Activated CD4-positive, alpha-beta T cell treated with anti-CD3 and anti-CD28 coated beads, Interleukin-2, amount 10 ng/mL, durations not matched to agents 24 days and 14 days (primary cell): ENCODE measurements at places on chromosomes 13 and 19.
A peak's percentile ranks its signal among the peaks of the same experiment; 100 is the strongest.

DNA sequence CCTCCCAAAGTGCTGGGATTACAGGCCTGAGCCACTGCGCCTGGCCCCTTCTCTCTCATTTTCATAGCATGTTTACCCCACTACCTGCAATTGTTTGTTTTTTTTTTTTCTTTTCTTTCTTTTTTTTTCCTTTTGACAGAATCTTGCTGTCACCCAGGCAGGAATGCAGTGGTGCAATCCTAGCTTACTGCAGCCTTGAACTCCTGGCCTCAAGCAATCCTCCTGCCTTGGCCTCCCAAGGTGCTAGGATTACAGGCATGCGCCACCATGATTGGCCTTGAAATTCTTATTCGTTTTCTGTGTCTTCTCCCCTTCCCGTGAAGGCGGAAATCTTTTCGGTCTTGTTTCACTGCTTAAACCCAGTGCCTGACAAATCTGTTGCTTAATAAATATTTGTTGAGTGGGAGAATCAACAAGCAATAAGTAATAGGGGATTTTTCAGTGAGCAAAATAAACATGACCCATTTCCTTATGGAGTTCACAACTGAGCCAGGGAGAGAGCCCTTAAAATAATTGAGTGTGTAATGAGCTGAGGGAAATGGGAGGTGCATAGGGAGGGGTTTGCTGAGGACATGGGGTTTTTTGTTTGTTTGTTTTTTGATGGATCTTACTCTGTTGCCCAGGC lies 1.8 kb upstream of the INSR start:
- H3K4me3 ChIP-seq, result no peak overlapping the region
- peaks cover 37% of the 10 kb centered on the region for H3K27me3 ChIP-seq
- peaks cover 6% of the 10 kb centered on the region for H3K4me1 ChIP-seq
- H3K27ac ChIP-seq, result no peak overlapping the region

DNA sequence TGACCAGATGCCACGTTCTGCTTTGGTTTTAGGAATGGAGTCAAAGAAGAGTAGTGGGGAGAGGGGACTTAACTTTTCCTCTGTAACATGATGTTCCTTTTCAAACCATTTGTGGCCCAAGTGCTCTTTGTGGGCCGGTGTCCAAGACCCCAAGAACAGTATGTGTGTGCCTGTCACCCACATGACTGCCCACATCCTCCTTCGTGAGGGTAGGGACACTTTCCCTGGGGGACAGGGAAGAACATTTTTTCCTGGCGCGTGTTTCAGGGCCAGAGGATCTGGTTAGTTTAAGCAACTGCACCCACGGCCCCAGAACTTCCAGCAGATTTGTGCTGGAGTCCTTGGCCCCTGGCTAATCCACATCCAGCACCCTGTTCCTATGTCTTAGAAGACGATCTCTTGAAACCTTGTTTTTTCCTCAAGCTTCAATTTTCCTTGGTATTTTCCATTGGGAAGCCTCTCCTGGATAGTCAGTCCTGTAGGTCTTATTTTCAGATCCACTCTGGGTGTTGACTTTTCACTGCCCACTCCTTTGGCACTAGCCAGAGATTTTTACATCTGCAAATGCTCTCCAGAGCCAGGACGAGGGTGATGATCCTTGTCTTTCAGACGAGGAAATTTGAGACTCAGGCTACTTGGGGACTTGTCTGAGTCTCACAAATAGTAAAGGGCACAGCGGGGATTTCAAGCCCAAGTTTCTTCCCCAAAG lies 10.8 kb upstream of the CCDC97 start:
- no peak overlapping the region for H3K4me3 ChIP-seq
- peaks cover 76% of the 10 kb centered on the region for H3K4me1 ChIP-seq
- H3K27ac ChIP-seq, result peak overlapping the region; percentile 67
- DNase-seq, result no peak

DNA sequence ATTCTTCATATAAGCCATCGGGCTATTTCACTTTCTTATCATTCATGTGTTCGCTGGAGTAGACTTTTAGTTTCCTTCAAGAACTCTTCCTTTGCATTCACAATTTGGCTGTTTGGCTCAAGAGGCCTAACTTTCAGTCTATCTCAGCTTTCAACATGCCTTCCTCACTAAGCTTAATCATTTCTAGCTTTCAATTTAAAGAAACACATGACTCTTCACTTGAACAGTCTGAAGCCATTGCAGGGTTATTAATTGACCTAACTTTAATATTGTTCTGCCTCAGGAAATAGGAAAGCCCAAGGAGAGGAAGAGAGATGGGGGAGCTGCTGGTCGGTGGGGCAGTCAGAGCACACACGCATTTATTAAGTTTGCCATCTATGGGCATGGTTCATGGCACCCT lies 158.1 kb downstream of the SUCLA2 start:
- H3K36me3 ChIP-seq, result no peaks in the 10 kb centered on the region
- no peaks in the 10 kb centered on the region for H3K27me3 ChIP-seq
- H3K4me1 ChIP-seq, result no peaks in the 10 kb centered on the region
- no peak for DNase-seq
- no peak overlapping the region for H3K27ac ChIP-seq

- peak; percentile 86 for DNase-seq
- peak overlapping the region; percentile 100 for H3K27ac ChIP-seq
- peaks cover 40% of the 10 kb centered on the region for H3K36me3 ChIP-seq
- no peaks in the 10 kb centered on the region for H3K27me3 ChIP-seq
These were observed 25.9 kb downstream of the RCN3 start for GRCh38 chr19:49553451-49554271.

GRCh38 chr13:45882626-45883025 lies 31.1 kb upstream of the SIAH3 start:
- no peak for DNase-seq
- no peak overlapping the region for H3K27ac ChIP-seq
- no peaks in the 10 kb centered on the region for H3K4me1 ChIP-seq
- H3K4me3 ChIP-seq, result no peak overlapping the region
- no peaks in the 10 kb centered on the region for H3K36me3 ChIP-seq

DNA sequence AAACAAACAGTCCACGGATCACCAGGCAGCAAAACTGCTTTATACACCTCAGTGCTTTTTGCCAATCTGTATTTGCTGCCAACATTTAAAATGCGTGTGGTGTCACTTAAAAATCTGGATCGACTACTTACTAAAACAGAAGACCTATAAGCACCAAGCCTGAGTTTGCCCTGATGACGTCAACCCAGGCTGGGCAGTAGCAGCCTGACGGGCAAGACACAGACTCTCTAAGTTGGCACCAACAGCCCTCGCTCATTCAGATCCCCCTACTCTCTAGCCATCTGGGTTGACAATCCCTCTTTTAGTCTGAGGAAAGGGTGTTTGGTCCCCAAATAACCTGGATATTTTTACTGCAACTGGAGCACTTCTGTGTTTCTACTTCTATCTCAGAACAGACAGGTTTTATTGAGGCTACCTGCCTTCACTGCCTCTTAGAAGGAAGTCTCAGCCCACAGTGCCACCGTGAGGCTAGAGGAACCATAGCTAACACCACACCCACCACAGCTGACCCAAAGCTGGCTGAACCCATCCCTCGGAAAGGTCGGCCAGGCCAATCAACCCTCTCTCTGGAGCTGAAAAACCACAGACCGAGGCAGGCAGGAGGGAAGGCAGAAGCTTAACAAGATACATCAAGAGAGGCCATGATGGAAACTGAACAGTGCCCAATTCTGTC lies 6.9 kb downstream of the SUGP2 start:
- H3K27me3 ChIP-seq, result no peaks in the 10 kb centered on the region
- DNase-seq, result no peak
- no peak overlapping the region for H3K27ac ChIP-seq
- H3K4me1 ChIP-seq, result peaks cover 32% of the 10 kb centered on the region
- H3K36me3 ChIP-seq, result peaks cover 65% of the 10 kb centered on the region

DNA sequence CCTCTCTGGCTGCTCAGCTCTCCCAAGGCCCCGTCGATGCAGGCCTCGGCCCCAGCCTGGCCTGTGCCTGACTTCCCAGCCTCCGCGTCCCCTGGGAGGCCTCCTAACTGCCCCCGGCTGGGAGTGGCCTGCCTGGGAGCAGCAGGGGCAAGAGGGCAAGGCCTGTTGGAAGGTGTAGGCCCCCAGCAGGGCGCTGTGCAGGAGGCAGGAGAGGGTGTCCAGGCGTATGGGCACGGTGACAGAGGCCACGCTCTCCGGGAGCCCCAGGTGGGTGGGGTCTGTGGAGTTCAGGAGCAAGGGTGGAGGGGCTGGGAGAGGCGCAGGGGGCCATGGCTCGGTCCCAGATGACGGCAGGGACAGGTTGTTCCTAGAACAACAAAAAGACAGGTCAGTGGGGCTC lies 1.2 kb downstream of the C19orf84 start:
- H3K27me3 ChIP-seq, result no peaks in the 10 kb centered on the region
- no peak overlapping the region for H3K27ac ChIP-seq
- H3K36me3 ChIP-seq, result no peaks in the 10 kb centered on the region
- H3K4me3 ChIP-seq, result no peak overlapping the region

DNA sequence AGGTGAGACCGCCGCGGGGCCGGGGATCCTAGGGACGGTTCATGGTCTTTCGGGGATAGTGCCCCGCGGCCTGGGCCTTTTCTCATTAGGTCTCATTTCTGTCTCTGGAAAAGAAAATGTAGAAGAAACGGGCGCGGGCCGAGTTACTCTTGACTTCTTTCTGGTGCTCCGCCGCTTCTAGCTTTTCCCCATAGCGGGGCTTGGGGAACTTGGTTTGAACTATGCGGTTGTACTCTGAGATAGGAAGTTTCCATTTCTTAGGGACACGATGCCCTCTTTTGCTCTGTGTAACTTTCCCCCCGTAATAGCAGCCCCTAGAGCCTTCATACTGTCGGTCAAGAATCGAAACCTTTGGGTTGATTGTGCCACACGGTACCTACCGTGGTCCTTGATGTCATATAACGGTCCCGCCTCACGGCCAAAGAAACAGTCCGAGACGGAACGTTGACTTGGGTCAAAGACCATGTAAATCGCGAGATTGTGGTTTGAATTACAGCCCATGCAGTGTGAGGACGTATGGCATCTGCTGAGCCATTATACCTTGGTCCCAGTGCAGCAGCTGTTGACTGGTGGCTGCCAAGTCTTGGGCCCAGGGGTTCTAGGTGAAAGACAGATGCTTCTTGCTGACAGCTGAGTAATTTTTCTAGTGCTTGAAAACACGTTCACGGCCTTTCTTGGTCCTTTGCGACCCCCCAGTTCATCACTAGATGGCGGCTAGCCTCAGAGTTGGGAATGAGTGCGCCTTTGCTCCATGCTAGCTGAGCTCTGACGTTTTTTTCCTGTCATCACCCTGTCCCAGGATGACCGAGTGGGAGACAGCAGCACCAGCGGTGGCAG lies 487 bp downstream of the RPS5 start:
- peak; percentile 61 for DNase-seq
- peaks cover 31% of the 10 kb centered on the region for H3K4me1 ChIP-seq
- peaks cover 44% of the 10 kb centered on the region for H3K36me3 ChIP-seq
- peak overlapping the region; percentile 97 for H3K27ac ChIP-seq

GRCh38 chr13:28684257-28684656 lies 25.3 kb downstream of the POMP start:
- H3K4me1 ChIP-seq, result no peaks in the 10 kb centered on the region
- no peak overlapping the region for H3K4me3 ChIP-seq
- peaks cover 15% of the 10 kb centered on the region for H3K27me3 ChIP-seq
- H3K36me3 ChIP-seq, result peaks cover 4% of the 10 kb centered on the region

- DNase-seq, result no peak
- no peaks in the 10 kb centered on the region for H3K36me3 ChIP-seq
- H3K4me3 ChIP-seq, result no peak overlapping the region
- H3K4me1 ChIP-seq, result no peaks in the 10 kb centered on the region
- H3K27me3 ChIP-seq, result no peaks in the 10 kb centered on the region
These were observed 101.3 kb upstream of the SLITRK6 start for GRCh38 chr13:85900521-85900920.

DNA sequence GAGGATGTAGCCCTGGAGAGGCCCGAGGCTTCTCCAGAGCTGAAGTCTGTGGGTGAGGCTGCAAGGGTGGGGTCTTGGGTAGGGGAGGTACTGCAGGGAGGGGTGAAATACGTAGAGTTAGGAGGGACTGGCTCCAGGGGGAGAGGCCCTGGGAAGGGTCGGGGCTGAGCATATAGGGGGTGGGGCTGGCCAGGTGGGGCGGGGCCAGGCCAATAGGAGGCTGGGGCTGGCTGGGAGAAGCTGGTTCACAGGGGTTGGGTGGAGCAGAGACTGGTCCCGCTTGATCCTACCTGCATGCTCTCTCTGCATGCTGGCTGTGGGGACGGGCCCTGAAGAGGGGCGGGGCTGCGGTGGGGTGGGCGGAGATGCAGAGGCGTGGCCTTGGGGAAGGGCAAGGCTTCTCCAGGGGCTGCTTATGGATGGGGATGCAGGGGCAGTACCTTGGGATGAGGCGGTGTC lies 51.9 kb downstream of the CELF5 start:
- H3K27ac ChIP-seq, result no peak overlapping the region
- H3K4me3 ChIP-seq, result peak overlapping the region; percentile 68
- no peaks in the 10 kb centered on the region for H3K36me3 ChIP-seq
- peak; percentile 76 for DNase-seq

DNA sequence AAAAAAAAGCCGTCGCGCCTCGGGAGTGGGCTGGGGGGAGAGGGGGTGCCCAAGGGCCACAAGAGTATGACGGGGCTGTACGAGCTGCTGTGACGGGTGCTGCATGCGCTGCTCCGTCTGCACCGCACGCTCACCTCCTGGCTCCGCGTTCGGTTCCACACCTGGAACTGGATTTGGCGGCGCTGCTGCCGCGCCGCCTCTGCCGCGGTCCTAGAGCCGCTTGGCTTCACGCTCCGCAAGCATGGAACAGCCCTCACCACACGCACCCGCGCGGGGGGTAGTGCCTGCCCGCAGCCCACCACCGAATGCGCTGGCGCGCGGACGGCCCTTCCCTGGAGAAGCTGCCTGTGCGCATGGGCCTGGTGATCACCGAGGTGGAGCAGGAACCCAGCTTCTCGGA lies 18.8 kb downstream of the C1QTNF9 start:
- peaks cover 51% of the 10 kb centered on the region for H3K27me3 ChIP-seq
- no peak for DNase-seq
- no peaks in the 10 kb centered on the region for H3K36me3 ChIP-seq

- H3K27me3 ChIP-seq, result peaks cover 16% of the 10 kb centered on the region
- DNase-seq, result no peak
- H3K27ac ChIP-seq, result no peak overlapping the region
- H3K4me3 ChIP-seq, result no peak overlapping the region
- no peaks in the 10 kb centered on the region for H3K36me3 ChIP-seq
These were observed 13.1 kb upstream of the CEACAM16 start for GRCh38 chr19:44685877-44686276.
